ENCODE measurements at places on chromosomes 4 and X.

DNA sequence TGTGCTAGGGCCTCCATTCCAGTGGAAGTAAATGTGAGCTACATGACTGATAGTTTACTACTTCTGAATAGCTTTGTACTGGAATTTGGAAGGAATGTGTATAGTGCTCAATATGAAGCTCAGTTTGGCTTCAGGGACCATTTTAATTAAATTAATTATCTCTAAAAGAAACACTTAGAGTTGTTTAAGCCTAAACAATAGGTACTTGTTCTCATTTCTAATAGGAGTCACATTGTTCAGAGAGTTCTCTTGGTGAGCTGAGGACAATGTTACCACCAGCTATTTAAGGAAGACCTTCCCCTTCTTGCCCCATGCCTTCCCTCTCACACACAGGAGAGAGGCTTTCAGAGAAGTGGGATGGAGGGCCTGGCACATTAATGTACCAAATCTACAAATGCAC, 78.3 kb downstream of the CHIC2 start:
- no peak for DNase-seq

DNA sequence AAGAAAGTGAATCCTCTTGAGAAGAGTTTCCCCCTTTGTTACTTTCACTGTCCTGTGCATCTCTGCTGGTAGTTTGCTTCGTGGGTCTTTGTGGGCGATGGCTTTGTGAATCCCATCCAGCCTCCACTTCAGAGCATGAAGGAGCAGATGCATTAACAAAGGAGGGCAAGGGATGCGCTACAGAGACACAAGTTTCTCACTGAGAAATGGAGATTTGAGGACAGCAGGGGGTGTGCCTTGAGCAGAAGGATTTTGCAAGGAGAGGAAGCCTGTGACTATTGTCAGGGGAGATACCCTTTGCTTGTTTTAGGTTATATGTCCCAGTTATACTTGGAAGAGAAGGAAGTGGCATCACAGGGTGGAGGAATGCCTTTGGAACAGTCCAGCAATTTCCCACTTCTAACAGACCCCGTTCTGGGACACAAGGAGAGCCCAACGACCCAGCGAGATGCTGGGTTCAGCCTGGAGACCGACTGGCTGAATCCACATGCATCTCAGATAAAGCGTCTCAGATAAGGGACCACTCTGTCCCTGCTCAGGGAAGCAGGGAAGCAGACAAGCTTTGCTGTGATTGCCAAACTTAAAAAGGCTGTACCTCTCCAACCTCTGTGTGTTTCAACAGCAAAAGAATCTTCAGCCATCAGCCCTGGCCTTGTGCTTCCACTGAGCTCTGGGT, 314.6 kb upstream of the GATB start:
- no peak for DNase-seq

GRCh38 chr4:99518601-99519295, 7.9 kb downstream of the C4orf17 start:
- DNase-seq, result no peak

- no peak for DNase-seq
Observed at GRCh38 chr4:120331486-120332370, 265.1 kb upstream of the MAD2L1 start.

DNA sequence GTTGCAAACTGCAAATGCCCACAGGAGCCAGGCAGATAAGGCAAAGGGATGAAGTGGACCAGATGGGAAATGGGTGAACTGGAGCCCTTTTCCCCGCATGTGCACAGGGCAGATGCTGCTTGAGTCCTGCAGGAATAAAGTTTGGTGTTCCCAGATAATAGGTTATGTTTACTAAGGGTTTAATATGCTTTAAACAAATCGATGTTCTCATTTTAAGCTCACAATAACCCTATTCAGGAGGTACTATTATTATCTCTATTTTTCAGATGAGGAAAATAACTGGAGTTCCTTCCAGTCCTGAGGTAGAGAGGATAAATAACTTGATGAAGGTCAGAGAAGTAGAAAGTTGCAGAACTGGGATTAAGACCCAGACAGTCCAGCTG, 77.3 kb downstream of the LRRC66 start:
- DNase-seq, result no peak

DNA sequence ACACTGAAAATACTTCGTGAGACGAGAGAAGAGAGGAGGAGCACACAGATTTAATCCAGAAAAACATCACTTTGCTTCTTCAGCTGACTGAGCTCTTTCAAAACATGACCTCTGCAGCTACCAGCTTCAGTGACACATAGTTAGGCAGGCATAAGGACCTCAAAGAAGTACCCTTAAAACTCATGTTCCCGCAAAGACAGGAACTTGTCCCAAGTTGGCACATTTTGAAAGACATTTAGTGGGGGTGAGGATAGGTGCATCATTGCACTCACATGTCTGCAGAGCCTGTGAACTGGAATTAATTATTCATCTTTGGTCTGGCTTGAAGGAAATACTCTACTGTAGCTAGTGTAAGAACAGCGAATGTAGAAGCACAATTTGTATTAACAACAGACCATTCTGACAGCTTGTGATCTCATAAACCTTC, 221.8 kb downstream of the MGST2 start:
- no peak for DNase-seq

- DNase-seq, result no peak
Observed at GRCh38 chrX:107123750-107124149, 5.1 kb upstream of the RBM41 start.

DNA sequence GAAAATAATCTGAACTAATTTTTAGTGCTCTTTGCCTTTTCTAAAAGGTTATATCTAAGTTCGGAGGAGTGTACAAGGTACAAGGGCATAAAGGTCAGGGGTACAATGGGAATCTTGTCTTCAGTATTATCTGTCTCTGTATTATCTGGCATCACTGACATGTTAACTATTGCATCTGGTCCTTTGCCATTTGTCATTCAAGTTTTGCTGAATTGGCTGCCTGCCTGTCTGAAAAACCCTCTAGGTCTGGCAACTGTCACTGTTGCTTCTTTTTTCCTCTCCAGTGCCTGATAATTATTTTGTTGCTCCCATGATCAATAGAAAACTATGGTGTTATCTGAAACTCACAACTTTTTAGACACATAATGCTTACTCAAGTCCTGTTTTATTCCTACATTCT, 112.5 kb upstream of the STK26 start:
- DNase-seq, result no peak

GRCh38 chr4:169312690-169313422, 42.1 kb upstream of the SH3RF1 start:
- DNase-seq, result no peak

DNA sequence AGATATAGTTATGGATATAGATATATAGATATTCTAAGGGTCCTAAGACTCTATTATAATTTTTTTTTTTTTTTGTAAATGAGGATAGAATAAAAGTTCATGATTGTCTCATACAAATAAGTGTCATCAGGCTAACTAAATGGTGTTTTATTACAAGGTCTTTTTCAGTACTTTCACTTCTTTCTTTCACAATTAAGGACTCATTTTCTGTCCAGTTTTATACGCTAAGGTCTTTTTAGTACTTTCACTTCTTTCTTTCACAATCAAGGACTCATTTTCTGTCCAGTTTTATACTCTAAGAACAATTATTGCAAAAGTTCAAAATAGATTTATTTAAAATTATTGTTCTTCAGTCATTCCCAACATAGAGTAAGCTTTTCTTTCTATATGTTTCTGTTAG, 32.7 kb downstream of the RUFY3 start:
- no peak for DNase-seq

All from cardiac muscle cell (in vitro differentiated cells and primary cell).